ENCODE measurements at places on chromosomes 12 and 14.

DNA sequence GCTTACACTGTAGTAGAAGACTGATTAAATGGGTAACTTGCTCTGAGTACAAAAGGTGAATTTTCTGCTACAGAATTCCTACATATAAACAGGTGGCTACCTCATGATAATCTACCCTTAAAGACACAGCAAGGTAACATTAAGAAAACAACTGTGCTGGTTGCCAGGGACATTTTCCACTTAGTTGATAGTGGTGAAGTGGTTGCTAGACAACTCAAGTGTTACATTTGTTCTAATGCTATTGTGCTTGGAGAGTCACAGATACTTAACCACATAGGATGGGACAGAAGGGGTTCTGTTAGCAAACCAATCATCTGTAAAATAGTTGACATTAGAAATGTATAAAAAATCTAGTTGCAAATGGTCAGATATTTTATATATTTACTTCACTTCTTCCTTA, 870.3 kb upstream of the SEL1L start:
- no peak for DNase-seq

GRCh38 chr12:118430516-118430915, 54.2 kb downstream of the SUDS3 start:
- no peak for DNase-seq

DNA sequence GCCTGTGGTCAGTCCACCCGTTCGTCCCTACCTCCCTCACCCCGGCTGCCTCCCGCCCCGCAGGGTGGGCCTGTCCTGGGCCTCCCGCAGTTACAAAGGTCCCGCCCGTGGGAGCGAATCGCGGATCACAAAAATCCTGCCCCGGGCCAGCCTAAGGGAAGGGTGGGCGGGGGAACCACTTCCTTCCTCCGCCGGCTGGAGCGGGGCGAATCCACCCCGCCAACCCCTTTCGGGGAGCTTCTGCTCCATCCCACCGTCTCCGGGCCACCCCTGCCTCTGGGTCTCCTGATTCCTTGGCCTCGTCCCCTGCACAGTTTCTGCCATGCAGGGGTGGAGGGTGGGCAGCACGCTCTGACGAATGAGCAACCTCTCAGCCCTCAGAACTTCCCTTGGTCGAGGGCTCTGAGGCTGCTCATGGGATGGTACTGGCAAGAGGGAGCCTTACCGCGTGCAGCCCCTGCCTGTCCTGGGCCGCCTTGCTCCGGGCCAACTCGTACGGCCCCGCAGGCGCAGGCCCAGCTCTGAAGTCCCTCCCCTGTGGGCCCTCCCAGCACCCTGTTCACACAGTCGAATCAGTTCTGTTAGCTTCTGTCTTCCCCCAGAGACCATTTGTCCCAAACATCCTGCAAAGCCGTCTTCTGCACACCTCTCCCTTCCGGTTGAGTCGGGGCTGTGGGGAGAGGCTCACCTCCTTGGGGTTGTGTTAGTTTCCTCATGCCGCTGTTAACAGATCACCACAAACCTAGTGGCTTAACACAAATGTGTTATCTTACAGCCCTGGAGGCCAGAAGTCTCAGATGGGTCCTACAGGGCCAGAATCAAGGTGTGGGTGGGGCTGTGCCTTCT, 589 bp upstream of the HVCN1 start:
- DNase-seq = no peak

GRCh38 chr14:41960281-41960680, 353.6 kb downstream of the LRFN5 start:
- no peak for DNase-seq

DNA sequence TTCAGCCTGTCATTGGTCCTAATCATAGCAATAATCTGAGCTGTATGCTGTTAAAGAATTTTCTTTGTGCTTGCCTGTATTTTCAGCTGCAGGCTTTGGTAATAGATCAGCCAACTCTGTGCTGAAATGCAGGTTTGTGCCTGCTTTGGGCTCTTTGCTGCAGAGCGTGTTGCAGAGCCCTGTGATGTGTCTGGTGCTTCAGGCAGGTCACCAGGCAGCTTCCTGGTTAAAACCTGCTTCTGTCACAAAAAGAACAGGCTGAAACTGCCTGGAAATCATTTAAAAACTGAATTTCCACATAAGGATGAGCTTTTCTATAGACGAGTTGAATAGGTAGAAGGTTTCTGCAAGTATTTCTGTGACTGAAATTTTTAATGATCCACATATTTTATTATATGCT, 3.1 kb downstream of the DIP2B start:
- no peak for DNase-seq

DNA sequence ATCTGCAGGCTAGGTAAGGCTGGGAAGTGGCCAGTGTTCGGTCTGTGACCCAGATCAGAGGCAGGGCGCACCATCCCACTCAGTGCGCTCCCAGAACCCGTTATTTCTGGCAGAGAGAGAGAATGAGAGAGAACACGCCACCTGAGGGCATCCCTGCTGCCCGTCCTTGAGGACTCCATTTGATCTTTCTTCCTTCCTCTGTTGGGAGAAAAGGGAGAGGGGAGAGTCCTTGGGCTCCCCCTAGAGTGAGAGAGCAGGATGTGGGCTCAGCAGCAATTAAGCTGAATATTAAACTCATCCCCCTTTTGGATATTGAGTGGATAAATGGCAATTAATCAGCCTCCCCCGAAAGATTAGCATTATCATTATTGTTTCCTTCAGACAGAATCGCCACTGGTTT, 70.6 kb downstream of the IFT43 start:
- no peak for DNase-seq

DNA sequence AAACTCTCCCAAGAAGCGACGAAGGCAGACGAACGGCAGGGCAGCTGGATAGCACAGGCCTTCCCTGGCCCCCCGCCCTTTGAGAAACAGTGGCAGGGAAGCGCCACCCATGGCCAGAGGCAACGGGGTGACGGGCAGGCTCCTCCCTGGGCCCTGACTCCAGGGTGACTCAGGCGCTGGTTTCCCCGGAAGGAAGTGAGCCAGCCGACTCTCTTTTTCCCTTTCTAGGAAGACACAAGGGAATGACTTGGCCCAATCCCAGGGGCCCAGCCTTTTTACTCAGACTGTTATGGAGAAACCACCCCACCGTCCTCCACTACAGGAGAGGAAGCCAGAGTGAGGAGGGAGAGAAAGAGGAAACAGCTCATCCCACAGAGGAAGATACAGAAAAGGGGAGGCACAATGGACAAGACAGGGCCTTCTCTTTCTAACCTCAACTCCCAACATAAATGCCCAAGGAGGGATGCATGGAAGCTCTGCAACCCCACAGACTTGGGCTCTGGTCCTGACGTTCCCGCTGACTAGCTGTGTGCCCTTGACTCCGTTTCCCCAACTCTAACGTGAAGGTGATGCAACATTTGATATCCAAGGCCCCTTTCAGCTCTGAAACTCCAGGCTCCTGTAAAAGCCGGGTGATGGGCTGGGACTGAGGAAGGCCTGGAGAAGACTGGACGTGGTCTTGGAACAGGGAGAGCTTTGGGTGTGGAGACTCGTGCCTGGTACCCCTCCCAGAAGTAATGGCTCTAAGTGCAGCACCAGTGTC, 27.9 kb downstream of the ACTN1 start:
- DNase-seq = no peak

GRCh38 chr12:15863372-15863771, 18.8 kb upstream of the STRAP start:
- no peak for DNase-seq

Measured in stimulated activated CD4-positive, alpha-beta T cell treated with anti-CD3 and anti-CD28 coated beads, TNF-alpha, amount 100 ng/mL, for 1 hour (primary cell).